Tongue (tissue), 3 donors: ENCODE measurements at places on chromosomes 6 and 20. TPM values are rescaled to one million over a fixed set of nuclear protein-coding genes. Genes with fewer than 3 reads are reported as not detected.
A peak's percentile ranks its signal among the peaks of the same experiment; 100 is the strongest.

PSORS1C2 gene
- not detected for total RNA-seq

GRCh38 chr6:142952614-142953013 is 7.6 kb upstream of the HIVEP2 start:
- no peak for DNase-seq

GRCh38 chr6:149046822-149047246 is 270.7 kb upstream of the TAB2 start:
- DNase-seq: no peak

ARHGAP18 gene
- 19.1 TPM for total RNA-seq

DNA sequence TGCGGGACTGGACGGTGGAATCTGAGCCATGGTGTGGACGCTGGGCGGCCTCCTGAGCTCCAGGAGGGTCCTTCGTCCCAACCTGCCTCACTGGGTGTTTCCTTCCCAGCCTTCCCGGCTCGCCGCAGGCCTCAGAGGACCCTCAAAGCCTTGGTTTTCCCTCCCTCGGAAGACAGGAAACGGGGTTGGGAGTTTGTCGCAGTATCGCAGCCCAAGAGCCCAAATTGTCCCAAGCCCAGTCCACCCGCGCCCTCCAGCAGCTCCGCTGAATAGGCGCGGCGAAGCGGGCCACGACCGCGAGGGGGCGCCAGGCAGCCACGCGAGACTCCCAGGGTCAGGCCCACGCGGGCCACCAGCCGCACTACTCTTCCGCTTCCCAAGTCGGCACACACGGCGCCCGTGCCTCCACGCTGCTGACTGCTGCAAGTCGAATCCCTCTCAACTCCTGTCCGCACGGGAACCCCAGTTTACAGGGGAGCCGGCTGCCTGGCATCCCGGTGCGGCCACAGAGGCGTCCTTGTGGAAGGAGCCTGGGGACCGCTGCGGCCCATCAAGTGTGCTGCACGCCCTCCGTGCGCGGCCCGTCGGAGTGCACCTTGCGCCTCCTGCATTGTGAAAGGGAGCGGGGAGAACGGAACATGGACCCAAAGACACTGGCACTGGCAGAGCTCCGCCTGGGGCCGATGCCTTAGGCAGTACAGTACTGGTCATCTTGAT is 40.4 kb upstream of the HMGA1 start:
- peak; percentile 83 for DNase-seq

GRCh38 chr6:66731310-66731709 is 1024.3 kb upstream of the EYS start:
- no peak for DNase-seq

DNA sequence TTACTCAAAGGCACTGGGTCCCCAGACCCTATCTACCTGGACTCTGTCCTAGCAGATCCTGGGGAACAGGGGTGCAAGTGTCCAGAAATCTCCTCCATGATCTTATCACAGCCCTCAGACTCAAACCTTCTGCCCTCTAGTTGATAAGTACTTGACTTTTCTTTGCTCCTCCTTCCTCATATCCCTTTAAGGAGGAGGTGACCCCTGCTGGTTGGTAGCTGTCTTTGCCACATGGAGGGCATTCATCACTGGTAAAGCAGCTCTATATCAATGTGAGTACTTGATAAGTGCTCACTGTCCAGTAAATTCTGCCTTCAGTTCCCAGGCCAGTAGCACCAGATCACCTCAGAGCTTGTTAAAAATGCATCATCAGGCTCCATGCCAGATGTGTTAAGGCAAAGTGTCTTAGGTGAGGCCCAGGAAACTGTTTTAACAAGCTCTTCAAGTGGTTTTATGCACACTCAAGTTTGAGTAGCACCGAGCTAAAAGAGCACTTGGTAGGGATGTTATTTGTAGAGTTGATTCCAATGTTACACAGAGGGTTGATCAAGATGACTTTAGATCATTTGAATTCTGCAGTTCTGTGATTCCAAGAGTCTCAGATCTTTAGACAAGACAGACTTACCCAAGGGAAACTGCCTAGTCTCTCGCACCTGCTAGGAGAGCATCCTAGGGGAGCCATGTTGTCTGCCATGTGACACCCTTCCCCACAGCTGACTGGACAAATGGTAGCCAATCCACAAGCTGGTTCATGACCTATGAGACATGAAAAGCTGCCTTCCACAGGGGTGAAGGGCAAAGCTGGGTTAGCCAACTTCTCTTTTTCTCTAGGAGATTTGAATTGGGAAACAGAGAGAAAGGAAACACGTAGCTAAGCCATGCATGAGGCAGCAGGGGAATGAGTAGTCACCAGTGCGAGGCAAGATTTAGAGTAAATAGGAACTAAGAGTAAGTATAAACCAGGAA is 18.6 kb downstream of the TREML2 start:
- peak; percentile 68 for DNase-seq

- DNase-seq: peak; percentile 78
Measured at GRCh38 chr6:157235600-157236039, 87.7 kb downstream of the TMEM242 start.

DNA sequence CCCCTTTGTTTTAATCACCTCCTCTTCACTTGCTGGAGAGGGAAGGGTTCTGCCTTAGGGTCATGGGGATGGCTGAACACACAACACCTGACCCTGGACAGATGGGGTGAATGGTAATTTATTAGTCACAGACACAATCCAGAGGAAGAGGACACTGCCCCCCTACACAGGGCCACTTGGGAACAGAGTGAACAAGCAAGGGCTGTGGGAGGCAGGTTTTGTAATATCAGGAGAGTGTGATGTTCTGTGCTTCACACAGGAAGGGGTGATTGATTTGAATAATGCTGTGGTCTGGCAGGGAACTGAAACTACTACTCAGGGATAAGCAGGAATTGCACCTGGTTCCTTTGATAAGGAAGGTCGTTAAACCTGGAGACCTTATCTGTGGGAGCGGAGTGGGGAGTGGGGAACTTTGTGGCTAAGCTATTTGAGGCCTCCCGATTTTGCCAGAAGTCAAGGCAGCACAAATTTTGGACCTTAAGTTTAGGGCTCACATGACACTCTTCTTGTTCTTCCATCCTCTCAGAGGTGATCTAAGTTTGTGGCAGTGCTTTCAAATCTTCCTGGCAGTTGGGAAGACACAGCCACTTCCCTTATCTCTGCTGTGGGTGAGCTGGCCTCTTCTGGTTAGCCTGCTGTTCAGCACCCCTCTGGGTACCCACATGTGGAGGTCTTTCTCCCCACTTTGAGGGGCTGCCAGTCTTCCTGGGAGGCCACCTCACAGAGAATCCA is 77.8 kb downstream of the CD164 start:
- no peak for DNase-seq

GRCh38 chr6:57265755-57266221 is 43.7 kb upstream of the RAB23 start:
- DNase-seq: peak; percentile 49

DNA sequence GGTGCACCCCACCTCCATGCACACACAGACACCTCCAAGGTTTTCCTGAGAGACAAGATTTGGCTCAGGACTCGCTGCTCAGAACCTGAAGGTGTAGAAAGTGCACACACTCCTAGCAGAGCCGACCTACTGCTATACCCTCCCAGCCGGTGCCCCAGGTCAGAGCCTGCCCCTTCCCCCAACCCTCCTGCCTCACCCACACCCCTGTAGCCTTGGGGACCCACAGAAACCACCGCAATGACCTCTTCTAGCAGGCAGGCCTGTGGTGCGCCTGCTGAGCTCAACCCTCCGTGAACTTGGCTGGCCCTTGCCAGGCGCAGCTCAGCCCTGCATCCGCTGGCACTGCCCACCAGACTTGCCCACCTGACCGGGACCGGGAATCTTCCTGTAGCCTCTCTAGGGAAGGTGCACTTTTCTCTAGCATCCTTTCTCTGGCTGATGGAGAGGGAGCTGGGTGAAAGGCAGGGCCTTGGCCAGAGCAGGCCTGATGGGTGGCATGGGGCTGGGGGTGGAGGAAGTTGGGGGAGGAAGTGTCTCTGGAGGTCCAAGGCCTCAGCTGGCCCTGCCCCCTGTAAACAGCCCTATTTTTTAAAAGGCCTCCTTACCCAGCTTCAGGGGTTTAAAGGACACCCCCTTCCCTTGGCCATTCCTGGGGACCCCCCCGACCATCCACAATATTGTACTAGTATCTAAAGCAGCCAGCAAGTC is 36.9 kb upstream of the SLCO4A1 start:
- no peak for DNase-seq

GRCh38 chr6:110357664-110358552 is at the start of gene METTL24:
METTL24 (minus strand) TSS chr6:110358349; CDS start chr6:110358272, 77 bp downstream.
- peak; percentile 43 for DNase-seq

DNA sequence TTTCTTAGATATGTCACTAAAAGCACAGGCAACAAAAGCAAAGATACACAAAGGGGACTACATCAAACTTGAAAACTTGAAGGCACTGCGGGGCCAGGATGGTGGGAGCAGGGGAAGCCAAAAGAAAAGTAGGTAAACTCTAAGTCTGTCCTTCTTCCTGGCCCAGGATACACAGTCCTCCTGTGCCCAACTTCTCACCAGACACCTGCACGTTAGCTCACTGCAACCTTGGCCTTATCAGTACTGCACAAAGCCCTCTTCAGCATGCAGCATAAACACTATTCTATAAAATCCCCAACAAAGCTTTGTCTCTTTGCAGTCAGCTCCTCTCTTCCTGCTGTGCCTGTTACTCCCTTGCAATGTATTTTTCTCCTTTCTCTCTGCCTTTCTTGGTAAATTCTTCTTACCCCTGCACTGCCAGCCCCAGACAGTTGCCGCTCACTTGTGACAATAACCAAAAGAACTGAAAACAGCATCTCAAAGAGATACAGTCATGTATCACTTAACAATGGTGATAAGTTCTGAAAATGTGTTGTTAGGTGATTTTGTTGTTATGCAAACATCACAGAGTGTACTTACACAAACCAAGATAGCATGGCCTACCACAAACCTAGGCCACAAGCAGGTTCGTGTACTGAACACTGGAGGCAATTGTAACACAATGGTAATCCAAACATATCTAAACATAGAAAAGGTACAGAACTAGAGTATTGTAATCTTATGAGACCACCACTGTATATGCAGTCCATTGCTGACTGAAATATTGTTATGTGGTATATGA is 51.2 kb downstream of the NINL start:
- no peak for DNase-seq

- DNase-seq: no peak
Measured at GRCh38 chr20:19252451-19253120, 40.1 kb downstream of the SLC24A3 start.

FAM83C gene
- 2.2 TPM for total RNA-seq

GRCh38 chr6:64084185-64084663 is 448.6 kb downstream of the PHF3 start:
- peak; percentile 42 for DNase-seq

KCNK5 gene
- 6.1 TPM for total RNA-seq

DNA sequence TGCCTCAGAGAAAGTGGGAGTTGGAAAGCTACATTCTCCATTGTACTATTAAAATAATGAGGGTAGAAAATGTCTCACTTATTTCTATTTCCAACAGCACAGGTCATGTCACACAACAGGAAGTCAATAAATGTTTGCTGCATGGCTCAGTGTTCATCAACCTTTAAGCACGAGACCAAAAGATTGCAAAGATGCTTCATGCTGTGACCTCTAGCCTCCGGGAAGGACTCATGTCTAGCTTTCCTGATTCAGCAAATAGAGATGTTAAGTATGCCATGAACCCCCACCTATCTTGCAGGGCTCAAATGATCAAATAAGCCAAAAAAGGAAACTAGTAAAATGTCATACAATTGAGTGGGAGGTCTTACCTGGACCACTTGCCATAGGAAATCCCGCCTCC is 57.4 kb downstream of the NCOA6 start:
- DNase-seq: no peak

NNAT gene
- 24.1 TPM for total RNA-seq

- DNase-seq: no peak
Measured at GRCh38 chr20:36862857-36863668, 12.9 kb upstream of the TLDC2 start.

DNA sequence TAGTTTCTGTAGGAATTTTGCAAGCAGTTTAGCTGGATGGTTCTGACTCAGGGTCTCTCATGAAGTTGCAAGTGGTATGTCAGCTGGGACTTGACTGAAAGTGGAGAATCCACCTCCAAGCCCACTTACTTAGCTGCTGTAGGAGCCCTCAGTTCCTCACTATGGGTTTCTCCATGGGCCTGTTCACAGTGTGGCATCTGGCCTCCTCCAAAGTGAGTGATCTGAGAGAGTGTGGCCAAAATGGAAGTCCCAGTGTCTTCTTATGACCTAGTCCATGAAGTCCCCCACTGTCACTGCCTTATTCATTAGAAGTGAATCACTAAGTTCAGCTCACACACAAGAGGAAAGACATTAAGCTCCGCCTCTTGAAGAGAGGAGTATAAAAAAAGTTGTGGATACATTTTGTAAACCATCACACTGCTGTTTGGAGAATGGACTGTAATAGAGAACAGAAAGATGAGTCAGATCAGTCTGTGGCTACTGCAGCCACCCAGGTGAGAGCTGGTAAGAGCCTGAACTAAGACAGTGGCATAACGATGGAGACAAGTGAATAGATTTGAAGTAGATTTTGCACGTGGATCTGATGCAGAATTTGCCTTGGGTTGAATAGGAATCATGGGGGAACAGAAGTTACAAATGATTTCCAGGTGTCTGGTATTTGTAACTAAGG is 4.9 kb upstream of the NELFCD start:
- no peak for DNase-seq

BPIFB2 gene
- 54.9 TPM for total RNA-seq

CENPQ gene
- 13.5 TPM for total RNA-seq

KCNB1 gene
- 9.8 TPM for total RNA-seq

DNA sequence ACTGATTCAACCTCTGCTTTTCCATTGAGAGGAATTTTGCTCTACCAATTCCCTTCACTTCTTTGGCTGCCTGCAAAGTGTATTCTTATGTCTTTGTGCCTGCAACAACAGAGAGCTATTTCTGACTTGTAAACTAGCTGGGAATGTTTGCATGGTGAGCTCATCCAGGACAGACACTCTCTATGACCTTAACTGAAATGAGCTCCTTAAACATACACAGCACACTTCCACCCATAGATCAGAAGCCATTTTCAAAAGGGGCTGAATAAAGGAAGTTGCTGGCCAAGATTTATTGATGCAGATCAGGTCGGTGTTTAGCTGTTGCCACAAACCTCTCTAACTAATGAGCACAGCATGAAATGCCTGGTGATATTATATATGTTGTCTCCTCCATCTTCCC is 377.7 kb downstream of the BTBD9 start:
- peak; percentile 85 for DNase-seq

DNA sequence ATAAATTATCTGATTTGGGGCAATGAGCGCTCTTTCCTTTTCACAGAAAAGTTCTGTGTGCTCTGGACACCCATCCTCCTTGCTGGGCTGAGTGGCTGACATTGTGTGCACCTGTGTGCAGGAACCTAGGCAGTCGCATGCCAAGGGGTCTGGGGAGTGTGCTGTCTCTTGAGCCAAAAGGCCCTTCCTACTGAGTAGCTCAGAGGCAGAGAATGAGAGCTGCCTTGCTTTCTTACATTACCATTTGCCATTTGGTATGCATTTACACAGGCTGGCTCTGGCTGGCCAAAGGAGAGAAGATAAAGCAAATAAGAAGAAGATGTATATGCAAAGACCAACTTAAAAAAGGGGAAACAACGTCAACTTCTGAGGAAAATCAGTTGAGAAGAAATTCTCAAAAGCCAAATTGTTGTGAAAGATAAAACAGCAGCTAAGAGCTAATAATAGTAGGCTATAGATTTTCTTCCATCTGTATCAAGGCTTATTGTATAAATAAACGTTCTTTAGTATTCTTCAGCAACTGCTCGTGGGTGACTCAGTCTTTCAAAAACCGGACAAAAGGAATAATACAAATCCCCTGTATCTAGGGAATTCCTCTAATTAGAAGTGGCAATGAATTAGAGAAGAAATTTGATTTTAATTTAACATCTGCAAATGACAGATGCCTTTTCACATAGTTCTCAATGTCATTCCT is 121.9 kb downstream of the INSM1 start:
- DNase-seq: no peak

- DNase-seq: peak; percentile 70
Measured at GRCh38 chr20:9021699-9022098, 47.2 kb upstream of the PLCB4 start.

- no peak for DNase-seq
Measured at GRCh38 chr6:11798096-11798495, 19.5 kb upstream of the ADTRP start.
